Stimulated activated naive CD8-positive, alpha-beta T cell treated with anti-CD3 and anti-CD28 coated beads, Interleukin-15, amount 100 ng/mL, for 72 hours (primary cell): ENCODE measurements at places on chromosomes 3 and 15.

DNA sequence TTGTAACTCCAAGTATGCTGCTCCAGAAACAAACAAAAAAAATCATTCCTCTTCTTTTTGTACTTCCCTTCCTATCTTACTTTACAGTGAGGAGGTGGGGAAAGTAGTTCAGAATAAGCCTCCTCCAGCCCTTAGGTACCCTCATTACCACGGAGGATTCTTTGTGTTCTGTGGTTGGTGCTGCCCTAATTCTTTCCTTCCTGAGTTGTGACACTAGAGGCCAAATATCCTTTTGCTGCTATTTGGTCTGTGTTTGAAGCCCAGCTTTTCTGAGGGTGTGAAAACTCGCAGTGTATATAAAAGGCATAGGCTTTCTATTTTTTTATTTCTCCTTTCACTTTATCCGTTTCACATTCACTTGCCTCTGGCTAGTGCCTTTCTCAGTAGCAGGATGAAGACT is 98.2 kb downstream of the HHLA2 start:
- no peak for DNase-seq

DNA sequence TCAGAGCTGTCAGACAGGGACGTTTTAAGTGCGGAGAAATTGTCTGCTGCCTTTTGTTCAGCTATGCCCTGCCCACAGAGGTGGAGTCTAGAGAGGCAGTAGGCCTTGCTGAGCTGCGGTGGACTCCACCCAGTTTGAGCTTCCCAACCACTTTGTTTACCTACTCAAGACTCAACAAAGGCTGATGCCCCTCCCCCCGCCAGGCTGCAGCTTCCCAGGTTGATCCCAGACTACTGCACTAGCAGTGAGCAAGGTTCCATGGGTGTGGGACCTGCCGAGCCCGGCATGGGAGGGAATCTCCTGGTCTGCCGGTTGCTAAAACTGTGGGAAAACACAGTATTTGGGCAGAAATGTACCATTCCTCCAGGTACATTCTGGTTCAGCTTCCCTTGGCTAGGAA is 282.1 kb downstream of the VGLL3 start:
- no peak for DNase-seq

DNA sequence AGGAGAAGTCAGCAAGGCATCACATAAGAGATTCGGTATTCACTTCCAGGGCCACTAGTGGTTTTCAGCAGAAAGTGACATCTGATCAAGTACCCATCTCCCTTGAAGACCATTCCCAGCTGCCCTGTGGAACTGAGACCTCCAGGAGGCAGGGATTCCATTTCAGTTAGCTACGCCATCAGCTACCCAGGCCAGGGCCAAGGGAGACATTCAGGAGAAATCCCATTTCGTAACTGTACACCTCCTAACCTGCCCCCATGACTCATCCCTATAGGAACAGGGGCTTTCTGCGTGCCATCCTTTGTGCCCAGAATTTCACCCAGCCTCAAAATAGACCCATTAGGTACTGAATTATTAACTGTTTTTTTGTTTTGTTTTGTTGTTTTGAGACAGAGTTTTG is 24.7 kb downstream of the SPATA12 start:
- no peak for DNase-seq

GRCh38 chr3:15325228-15325627 is 7.2 kb downstream of the SH3BP5 start:
- DNase-seq: no peak
